NCI-H526 (cell line): ENCODE measurements at places on chromosomes 1 and 21.

GRCh38 chr21:31198575-31198974 lies 145.5 kb downstream of the TIAM1 start:
- DNase-seq: peak; percentile 23

- no peak for DNase-seq
Measured at GRCh38 chr1:39788426-39788757, 273 bp downstream of the BMP8B start.

DNA sequence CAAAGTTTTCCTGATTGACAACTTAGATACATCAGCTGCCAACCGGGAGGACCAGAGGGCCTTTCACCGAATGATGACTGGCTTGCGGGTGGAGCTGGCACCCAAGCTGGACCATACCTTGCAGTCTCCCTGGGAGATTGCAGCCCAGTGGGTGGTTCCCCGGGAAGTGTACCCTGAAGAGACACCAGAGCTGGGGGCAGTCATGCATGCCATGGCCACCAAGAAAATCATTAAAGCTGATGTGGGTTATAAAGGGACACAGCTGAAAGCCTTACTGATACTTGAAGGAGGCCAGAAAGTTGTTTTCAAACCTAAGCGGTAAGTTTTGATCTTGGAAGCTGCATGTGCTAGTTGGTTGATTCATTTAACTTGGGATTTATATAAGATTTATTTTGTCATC lies 18.2 kb downstream of the FAM20B start:
- no peak for DNase-seq

DNA sequence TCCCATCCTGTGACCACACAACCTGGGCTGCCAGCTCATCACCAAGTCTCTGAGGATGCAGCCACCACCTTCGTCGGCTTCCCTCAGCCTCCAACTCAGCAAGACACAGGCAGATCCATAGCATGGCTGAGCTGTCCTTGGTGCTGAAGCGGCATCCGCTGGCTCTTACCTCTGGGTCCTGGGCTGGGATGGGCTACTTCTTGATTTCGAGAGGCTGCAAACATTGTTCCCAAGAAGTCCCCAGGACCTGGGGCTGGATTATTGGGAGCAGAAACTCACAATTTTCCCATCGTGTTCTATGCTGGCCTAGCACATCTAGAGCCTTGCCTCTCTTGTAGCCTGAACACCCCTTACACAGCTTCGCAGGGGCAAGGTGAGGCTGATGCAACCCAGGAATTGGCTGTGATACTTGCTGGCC lies 24.9 kb upstream of the C1QA start:
- DNase-seq: no peak

DNA sequence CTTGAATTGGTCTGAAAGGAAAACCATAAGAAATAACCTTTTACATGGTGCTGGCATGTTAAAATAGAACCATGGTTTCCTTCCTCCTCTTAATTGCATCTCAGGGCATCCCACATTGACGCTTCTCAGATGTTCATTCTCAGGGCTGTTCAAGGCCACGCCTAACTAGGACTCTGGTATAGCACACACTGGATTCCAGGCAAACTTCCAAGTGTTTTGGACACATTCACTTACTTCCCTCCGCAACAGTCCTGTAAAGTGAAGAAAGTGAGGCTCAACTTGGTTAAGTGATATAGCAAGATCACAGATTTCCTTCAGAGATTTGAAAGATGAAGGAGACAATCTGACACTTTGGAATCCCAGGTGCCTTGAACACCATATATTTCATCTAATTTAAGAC lies 244.8 kb downstream of the DUSP10 start:
- no peak for DNase-seq

DNA sequence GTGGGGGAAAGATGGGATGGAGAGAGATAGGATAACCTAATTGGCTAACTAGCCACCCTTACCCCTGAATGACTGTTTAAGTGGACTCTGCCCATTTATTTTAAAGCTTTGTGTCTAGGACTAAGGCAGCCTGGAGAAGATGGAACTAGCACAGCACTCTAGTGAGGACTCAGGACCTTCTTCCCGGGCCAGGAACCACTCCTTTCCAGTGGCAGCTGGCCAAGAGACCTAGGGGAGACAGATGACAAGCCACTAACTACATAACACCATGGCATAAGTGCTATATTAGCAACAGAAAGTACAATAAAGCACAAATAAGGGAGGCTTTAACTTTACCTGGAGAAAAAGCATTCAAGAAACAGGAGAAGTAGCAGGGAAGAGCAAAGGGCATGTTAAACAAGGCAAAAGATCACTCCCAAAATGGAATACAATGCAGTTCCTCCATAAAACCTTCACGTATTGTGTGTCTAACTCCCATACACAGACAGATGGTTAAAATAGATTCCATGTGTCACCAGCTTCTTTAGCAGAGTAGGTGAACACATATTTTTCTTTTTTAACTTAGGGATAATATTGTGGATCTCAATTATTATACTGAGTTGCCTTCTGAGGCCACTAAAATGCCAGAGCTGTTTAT lies 20.6 kb downstream of the CLCA1 start:
- DNase-seq: no peak

DNA sequence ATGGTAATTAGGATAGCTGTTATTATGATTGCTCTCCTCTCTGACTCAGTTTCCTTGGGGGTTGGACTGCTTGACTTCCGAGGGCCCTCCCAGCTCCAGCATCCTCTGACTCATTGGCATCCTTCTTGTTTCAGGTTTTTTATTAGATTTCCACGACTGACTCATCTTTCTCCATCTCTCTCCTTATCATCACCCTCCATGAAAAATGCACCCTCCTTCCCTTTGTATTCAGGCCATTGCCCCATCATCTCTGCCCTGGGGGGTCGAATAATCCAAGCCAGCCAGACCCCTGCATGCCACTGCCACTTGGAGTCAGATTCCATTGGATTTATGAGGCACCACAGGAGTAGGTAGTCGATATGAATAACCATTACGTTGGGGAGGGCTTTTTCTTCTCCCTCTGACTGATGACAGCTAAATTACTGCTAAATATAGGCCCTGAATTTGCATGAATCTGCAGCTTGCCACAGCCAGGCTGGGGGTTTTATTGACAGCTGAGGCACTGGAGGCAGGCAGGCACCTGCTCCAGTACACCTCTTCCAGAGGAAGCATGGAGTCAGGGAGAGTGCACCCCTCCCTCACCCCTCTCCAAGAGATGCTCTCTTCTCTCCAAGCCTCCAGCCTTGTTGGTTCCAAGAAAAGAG lies 91.7 kb downstream of the C1orf94 start:
- peak; percentile 94 for DNase-seq

DNA sequence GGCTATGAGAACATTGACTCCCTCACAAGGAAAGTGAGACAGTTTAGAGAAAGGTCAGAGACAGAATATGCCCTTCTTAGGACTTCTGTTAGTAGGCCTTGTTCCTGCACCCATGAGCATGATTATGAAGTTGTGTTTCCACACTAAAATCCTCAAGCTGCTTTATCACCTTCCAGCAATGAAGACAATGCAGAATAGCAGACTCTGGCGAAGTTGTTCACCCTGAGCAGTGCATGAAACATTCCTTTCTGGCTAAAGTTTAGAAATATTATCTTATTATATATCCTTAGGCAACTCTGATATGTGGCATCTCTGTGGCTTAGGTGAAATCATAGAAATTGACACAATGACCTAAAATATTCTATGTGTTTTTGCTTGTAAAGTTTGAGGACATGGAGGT lies 13.9 kb upstream of the OR2G2 start:
- DNase-seq: no peak

GRCh38 chr1:111852261-111852721 lies 96.6 kb downstream of the DDX20 start:
- DNase-seq: no peak

- no peak for DNase-seq
Measured at GRCh38 chr1:31800674-31800967, 15.2 kb downstream of the SPOCD1 start.

DNA sequence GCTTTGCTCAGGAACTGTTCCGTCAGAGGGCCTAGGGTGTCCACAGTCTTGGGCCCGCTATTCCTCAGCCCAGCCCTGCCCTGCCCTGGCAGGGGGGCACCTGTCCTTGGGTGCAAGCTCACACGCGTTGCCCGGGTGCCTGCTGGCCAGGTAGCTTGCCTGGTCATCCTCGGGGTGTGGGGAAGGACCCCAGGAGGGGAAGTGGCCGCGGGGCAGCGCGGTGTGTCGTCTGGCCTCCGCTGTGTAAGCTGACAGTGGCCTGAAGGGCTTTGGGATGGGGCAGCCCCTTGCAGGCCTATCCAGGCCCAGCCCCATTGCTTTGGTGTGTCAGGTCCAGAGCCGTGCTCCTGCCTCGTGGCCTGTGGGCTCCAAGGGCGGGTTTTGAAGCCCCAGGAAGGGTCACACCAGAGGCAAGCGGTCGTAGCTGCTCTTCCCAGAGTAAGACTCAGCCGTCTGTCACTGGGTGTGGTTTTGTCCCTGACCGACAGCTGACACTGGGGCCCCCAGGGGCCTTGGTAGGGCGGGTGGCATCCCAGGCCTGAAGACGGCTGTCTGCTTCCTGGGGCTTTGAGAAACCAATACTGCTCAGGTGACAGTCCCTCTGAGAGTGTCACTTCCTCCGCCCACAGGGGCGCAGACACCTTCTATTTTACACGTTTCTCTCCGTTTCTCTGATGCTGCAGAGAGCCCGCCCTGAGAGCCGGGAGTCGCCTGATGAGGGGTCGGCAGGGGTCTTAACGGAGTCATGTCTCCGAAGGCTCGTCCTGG lies 72.1 kb downstream of the SKI start:
- DNase-seq: no peak

GRCh38 chr1:17671314-17671705 lies 83.8 kb upstream of the ACTL8 start:
- DNase-seq: peak; percentile 51

DNA sequence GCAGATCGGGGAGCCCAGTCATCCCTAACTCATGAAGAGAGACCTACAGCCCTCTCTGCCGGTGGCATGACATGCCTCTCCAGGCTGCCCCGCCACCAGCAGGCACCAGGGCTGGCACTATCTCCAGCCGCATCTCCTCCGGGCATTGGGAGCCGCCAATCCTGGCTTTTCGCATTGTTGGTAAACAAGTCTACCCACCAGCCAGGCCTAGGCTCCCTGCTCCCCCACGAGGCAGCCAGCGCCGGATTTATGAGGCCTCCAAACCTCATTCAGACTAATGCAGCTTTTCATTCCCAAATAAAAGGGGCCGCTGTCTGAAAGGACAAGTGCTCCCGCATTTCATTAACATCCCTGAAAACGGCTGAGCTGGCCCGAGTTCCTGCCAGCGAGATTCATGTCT lies 3.4 kb upstream of the GRIK3 start:
- DNase-seq: no peak

DNA sequence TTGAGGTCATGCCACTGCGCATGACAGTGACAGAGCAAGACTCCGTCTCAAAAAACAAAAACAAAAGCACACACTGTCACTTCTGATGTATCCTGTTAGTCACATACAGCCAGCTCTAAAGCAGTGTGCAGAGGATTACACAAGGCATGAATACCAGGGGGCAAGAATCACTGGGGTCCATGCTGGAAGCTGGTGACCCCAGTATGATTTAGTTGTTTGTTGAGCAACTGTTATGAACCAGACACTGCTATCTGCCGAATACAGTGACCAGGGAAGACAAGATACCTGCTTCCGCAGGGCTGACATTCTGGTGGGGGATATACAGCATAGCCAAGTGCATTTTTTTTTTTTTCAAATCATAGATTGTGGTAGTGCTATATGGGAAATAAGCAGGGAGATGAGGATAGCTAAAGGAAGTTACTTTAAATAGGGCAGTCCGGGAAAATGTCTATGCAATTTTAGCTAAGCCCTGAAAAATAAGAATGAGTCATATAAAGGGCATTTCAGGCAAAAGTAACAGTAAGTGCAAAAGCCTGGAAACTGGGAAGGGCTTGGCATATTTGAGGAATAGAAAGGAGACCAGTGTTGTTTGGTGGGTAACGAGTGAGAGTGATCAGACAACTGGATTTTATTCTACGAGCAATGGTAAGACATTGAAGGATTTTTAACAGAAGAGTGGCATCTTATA lies 69.7 kb downstream of the ADSS2 start:
- no peak for DNase-seq

- no peak for DNase-seq
Measured at GRCh38 chr1:96049759-96050409, 671.7 kb upstream of the PTBP2 start.

DNA sequence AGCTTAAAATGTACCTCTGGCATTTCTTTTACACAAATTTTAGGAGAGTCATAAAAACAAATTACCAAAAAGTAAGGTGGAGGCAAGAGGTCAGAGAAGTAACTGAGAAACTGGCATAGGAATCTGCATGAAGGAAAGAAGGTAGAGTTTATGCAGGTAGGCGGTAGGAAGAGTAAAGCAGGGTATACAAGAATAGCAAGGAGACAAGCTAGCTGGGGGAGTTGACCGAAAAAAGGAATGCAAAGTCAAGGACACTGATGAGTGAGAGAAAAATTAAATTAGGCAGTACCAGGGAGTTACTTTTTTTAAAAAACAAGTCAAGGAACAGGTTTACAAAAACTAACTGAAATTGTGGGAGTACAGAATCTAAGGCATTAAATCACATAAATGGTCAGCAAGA lies 56.0 kb downstream of the FOXJ3 start:
- no peak for DNase-seq

GRCh38 chr1:39996396-39997004 lies 41.6 kb downstream of the MFSD2A start:
- no peak for DNase-seq

DNA sequence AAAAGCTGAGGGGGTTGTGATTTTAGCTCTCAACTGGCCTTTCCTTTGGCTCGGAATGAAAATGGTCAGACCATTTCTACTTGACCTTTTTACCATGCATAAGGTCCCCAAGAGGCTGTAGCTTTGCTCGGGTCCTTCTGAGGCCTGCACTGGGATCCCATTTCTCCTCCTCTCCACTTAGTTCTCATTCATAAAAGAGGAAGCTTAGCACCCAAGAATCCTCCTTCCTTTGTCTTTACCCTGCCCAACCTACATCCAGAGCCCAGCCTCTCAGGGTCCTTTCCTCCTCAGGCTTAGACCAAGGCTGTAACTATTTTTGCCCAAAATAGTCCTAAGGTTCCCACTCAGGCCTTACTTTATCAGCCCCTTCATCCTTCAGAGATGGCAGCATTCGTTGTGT lies 6.0 kb upstream of the SLC27A3 start:
- DNase-seq: no peak

GRCh38 chr1:163182330-163182949 lies 20.3 kb downstream of the RGS5 start:
- DNase-seq: no peak

DNA sequence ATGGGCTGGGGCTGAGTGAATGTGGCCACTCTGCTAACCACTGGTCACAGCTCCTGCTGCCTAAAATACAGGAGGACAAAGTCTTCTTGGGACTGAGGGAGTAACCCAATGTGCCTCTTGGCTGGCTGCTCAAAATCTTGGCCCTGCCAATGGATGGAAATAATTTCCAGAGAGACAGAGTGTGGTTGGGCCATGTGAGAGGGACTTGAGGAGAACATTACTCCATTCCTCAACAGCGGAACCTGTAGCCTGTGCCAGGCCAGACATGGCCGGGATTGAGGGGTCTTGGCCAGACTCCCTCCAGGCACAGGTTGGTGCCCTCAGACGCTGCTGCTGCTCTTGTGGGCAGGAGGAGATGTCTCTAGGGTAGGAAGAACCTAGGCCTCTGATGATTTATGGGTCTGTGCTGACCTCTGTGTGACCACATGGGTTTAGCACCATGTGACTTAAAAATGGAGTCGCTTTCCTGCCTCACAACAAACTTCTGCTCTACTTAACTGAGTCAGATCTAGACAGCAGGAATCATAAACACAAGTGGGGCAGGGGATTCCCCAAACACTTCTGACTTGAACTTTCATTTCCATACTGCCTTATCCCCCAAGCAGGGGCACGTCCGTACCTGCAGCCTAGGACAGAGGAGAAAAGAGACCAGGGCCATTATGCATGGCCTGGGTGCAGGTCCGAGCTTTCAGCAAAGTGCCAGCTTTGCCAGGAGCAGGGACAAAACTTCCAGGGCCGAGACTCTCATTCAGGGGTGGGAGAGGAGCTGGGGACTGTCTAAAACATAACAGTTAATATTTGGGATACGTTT lies 79.2 kb downstream of the CD34 start:
- no peak for DNase-seq
